ENCODE measurements at places on chromosomes 6 and 20. TPM values are rescaled to one million over a fixed set of nuclear protein-coding genes. Genes with fewer than 3 reads are reported as not detected.

- peak; percentile 18 for DNase-seq
Measured at GRCh38 chr20:37902504-37903313, at the start of gene VSTM2L. Gene VSTM2L, plus strand, starts transcription at chr20:37903127. Its CDS starts 224 bp downstream, at chr20:37903351.

DNA sequence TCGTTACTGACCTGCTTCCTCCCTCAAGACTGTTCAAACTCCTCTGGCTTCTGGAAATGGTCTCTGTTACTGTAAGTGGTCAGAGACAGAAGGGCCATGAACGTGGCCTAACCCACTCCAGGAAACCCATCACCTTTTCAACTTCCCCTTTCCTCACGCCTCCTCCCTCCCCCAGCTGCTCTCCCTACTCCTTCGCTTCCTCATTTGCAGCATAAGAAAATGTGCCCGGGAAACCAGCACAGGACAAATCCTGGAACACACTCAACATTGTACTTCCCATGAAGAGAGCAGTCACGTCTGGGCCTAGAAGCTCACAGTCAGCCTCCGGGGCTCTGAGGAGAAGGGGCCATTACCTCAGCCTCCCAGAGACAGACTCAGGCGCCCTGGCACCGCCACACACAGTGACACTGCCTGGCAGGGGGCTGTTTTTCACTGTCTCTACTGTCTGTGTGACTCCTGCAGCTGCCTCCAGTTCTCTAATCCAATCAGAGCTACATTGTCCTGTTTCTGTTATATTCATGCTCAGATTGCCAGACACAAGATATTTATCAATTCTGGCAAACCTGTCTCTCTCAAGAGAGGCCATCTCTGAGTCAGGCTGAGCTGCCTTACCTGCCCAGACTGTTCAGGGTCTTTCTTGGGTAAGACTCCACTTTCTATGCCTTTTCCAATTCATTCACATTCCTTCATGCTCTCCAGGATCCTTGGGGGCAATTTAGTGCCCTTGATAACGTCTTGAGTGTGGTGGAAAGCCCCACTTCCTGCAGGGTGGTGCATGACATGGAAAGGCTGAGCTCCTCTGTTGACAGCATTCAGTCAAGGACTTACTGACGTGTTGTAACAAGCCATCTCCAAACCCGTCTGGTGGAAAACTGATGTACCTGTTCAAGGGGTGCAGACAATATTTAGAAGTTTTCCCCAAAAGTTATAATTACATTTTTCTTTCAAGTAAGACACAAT lies 242.2 kb downstream of the HIVEP2 start:
- DNase-seq, result no peak

DNA sequence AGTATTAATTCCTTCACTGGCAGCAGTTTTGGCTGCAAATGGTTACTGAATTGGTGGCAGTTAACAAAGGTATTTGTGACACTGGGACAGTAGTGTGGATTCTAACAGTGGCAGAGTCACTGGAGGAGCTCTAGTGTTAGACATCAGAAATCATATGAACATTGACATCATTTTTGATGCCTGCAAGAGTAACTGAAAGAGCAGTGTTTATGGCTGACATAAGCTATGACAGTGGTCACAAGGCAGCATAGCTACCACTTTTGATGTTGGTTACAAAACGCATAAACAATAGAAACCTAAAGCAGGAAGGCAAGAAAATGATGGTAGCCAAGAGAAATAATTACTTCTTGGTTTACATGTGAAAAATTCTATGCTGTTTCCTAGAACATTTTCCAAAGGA lies 326.7 kb upstream of the MAN1A1 start:
- DNase-seq, result no peak

DNA sequence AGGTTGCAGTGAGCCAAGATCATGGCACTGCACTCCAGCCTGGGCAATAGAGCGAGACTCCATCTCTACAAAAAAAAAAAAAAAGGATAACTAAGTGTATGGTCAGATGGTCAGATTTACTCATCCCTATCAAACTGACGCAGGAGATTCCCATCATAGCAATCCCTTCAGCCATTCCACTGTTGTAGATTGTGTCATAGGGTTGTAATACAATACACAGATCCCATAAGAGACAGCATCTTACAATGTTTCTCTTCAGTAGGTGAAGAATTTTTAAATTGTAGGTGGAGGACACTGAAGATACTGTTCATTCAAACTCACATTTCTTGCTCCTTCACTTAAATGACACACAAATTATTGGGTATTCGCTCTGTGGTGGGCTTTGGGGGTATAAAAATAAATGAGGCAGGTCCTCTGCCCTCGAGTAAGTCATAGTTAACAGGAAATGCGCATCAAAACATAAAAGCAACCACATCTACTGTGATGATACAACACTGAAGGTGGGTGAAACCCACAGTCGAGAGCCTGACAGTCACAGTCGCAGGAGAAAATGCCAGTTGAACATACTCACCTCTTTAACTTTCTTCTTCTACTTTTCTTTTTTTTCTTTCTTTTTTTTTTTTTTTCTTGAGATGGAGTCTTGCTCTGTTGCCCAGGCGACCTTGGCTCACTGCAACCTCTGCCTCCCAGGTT lies 205.5 kb downstream of the ZNF217 start:
- no peak for DNase-seq

- no peak for DNase-seq
Measured at GRCh38 chr6:158769771-158770432, 49.3 kb downstream of the EZR start.

DNA sequence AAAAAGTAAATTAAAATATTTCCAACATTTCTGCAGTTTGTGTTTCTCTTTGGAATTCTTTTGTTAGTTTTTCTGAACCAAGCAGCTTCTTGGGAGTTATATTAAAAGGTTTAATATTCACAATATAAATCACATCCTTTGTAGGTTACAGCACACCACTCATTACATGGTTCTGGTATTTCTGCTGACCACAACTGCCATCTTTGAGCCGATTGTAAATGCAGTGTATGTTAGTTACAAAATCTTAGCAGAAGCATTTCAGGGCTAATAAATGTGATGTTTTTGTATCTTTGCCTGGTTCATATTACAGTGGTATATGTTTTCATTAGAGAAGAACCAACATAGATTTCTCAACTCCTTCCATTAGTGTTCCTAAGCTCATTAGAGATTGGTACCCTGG lies 19.1 kb upstream of the TSHZ2 start:
- no peak for DNase-seq

- no peak for DNase-seq
Measured at GRCh38 chr6:52303178-52303577, 18.6 kb upstream of the MCM3 start.

- peak; percentile 44 for DNase-seq
Measured at GRCh38 chr20:1894471-1894950, 696 bp upstream of the SIRPA start.

DNA sequence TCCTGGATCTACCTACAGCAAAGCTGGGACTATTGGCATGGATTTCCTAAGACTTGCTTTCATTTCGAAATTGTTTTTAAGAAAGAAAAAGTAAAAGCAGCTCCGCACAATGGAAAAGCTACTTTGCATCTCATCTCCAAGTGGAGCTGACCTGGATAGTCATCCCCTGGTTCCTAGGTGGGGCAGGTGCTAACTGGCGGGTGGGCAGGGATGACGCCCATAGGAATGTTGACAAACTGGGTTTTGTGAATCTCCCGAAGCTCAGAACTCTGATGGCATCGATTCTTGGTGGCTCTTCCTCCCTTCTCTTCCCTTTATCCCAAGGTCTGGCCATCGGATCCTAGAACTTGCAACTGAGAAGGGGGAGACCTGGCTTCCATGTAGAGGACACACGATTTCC lies 12.4 kb upstream of the EZR start:
- DNase-seq, result no peak

GRCh38 chr20:32396646-32397160 lies 38.6 kb downstream of the ASXL1 start:
- DNase-seq, result no peak

DNA sequence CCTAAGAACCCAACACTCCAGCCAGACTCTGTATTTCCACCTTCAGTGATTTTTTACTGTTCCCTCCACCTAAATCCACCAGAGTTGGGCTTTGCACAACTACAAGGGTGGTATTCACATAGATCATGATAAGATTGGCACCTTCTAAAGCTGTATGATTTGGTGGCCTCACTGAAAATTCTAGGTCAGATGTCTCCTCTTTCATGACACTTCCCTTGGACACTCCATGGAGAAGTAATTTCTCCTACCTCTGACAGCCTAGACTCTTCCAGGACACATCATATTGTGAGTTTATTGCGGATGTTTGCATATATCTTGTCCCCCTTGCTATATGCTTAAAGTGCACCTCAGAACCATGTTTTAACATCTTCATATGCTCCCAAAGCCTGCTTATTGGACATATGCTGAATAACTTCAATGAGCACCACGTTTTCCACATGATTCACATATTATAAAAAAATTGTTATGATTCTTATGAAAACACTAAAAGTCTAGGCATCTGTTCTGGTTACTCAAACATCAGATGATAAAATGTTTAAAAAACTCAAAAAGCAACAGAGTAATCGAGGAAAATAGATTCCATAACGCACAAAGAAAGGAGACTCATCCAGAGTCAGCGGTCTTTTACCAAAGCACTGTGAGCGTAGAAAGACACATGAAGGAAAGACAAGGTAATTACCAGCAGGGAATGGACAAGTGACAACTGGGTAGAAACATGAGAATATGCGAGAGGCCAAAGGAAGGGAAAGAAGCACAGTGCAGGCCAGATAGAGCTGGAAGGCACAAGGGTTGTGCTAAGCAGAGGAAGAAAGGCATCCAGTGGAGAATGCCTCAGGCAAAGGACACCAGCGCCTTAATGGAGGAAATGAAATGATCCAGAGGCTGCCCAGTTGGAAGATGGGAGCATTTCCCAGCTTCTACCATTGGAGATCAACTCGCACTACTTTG lies 46.5 kb downstream of the KIF16B start:
- no peak for DNase-seq

DNA sequence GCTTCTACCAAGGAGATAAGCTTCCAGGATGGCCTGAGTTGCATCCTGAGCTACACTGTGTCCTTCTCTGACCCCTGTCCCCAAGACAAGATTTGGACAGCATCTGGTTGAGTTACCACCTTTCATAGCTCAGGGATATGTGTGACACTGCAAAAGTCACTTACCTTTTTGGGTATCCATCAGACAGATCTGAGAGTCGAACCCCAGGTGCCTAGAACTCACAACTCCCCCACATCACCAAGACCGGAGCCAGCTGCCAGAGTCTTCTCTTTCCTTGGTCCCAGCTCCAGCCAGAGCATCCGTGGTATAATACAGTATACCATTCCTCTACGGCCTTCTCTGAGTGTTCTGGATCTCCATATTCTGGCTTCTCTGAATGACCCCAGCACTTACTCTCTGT lies 133.0 kb downstream of the CD83 start:
- DNase-seq, result no peak

DNA sequence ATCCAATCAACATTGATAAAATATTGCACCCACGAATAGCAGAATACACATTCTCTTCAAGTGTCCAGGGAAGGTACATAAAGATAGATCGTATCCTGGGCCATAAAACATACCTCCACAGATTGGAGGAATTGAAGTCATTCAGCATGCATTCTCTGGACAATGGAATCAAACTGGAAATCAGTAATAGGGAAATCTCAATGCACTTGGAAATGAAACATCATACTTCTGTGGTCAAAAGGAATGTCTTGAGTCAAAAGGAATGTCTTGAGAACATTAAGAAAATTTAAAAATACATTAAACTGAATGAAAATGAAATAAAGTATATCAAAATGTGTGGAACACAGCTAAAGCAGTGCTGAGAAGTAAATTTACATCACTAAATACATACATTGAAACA lies 138.8 kb downstream of the TFAP2A start:
- DNase-seq, result peak; percentile 69

GRCh38 chr6:24004659-24005058 lies 121.4 kb upstream of the NRSN1 start:
- no peak for DNase-seq

- DNase-seq, result no peak
Measured at GRCh38 chr6:156647140-156647784, 129.9 kb upstream of the ARID1B start.

GRCh38 chr20:2296524-2297356 lies 939 bp downstream of the TGM3 start:
- DNase-seq, result no peak

DNA sequence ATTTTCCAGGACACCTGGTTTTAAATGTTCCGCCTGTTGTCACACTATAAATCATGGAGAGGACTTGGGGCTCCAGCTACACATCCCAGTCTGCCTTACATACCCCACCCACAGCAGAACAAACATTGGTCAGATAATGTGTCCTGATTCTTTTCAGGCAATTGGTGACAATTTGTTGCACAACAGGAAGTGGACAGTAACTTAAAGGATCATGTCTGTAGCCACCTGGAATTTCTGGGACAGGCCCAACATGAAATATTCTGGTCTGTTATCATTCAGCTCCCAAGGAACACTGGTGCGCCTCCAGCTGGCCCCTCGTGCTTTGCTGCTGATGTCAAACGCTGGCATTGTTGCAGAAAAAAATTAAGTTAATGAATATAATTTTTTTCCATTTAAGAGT lies 117.2 kb downstream of the SOBP start:
- no peak for DNase-seq

GRCh38 chr20:2914160-2914559 lies 40.9 kb downstream of the PTPRA start:
- DNase-seq, result no peak

- DNase-seq, result no peak
Measured at GRCh38 chr6:159023893-159024292, 20.9 kb downstream of the TAGAP start.

DNA sequence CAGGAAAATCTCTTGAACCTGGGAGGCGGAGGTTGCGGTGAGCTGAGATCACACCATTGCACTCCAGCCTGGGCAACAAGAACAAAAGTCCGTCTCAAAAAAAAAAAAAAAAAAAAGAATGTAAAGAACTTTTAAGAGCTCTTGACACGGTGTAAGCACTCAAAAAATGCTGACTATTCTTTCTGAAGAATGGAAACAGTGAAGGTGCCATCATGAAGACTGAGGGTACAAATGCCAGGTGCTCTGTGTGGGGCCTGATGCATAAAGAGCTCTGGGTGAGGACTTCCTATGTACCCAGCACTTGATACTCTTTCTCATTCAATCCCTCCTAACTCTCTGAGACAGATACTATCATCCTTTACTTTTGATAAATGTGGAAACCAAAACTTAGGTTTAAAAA lies 45.0 kb upstream of the ENPP5 start:
- DNase-seq, result no peak

- DNase-seq, result no peak
Measured at GRCh38 chr6:44624226-44624625, 236.7 kb downstream of the CDC5L start.

DNA sequence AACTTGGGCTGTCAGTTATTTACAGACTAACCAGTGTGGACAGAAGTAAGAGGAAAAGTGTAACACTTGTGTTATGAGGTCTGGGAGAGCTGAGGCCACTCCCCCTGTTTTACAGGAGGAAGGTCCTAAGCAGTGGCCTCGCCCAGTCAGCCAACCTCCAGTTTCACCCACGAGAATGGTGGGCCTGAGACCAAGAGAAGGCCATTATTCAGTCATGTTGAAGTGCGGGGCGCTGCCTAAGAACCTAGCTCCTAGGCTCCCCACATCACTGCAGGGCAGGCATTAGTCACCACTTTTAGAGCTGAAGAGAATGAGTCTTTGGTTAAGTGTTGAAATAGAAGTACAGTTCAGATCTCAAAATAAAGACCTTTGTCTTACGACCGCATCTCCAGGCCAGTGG lies 27.9 kb downstream of the CDYL start:
- DNase-seq, result peak; percentile 73

- no peak for DNase-seq
Measured at GRCh38 chr6:103570431-103570830, 1289.3 kb downstream of the HACE1 start.

The CFAP61 gene
- total RNA-seq, result not detected

The CCN5 gene
- total RNA-seq, result not detected

The AK9 gene
- 1.2 TPM for total RNA-seq

The HMGA1 gene
- 687 TPM for total RNA-seq

The PTCRA gene
- total RNA-seq, result not detected

The RNF5 gene
- total RNA-seq, result 32.7 TPM

All from HFFc6 (cell line).